CD4-positive, alpha-beta T cell treated with Interleukin-17A for 1 hour (primary cell): ENCODE measurements at places on chromosomes 5 and 9.

- DNase-seq: no peak
Observed at GRCh38 chr9:445033-445432, 230.4 kb downstream of the DOCK8 start.

DNA sequence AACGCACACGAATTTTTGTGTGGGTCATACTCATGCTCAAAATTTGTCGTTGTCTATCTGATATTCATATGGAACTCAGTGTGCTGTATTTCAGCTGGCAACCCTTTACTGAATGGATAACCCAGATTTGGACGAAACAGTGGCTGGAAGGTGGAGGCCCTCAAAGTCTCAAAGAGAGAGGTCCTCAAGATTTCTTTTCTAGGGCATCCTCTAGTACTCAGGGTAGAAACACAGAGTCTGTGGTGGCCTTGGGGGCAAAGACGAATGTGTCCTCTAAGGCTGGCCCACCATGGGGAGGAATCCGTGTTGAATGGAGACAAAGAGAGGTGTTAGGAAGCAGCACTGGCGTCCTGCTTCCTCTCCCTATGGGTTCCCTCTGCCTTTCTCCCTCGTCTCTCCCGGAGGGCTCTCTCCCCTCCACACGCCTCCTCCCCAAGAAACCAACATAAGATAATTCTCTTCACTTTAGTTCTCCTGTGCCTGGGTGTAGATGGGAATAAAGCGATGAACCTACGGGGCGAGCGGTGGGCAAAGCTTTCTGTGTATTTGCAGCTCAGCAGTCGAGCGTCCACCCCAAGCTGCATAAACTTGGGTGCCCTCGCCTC, 333.7 kb downstream of the CWC27 start:
- no peak for DNase-seq

DNA sequence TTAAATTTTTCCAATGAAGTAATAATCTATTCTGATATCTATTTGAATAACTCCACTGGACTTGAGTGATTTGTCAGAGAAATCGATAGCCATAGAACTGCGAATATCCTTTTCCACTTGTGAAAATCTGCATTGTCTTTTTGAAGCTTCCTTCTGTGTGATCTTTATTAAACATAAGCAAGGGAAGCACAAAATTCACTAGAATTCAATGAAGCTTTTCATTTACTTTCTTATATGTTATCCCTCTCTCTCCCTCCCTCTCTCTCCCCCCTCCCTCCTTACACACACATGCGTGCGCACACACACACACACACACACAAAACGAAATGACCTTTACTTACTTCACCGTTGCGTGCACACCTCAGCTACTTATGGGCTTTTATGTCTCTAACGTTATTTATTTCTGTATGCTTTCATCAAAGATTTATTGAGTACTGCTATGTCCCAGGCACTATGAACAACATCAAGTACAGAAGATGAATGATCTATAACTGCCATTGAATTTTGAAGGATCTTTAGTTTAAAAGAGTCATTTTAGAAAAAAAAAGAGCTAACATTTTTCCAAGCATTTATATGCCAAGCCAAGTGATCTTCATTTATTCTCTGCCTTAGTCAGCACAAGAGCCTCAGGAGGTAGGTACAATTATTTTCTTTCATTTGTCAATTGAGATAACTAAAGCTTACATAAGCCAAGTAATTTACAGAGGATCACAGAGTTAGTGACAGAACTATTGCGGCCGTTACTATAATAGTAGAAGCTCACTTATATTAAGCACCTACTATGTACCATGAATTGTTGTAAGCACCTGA, 32.8 kb upstream of the CCNG1 start:
- DNase-seq: no peak

GRCh38 chr9:98846879-98847278, 39.4 kb downstream of the GALNT12 start:
- no peak for DNase-seq

DNA sequence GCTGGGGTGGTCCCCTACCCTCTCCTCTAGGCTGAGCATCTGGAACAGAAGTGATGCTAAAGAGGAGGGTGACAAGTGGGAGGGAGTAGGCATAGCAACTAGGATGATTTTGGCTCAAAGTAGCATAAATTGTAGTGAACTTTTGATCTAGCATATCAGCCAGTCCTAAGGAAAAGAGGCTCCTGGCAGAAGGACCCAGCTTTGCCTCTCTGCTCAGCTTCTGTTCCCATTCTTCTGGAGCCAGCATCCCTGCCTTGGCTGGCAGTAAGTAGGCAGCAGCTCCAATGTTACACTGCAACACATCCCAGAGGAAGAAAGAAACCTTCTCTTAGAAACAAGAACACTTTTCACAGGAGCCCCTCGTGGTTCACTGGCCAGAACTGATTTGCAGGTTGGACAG, 487.0 kb downstream of the MTRR start:
- DNase-seq: no peak

GRCh38 chr9:113163001-113163400, 12.2 kb downstream of the SLC31A2 start:
- no peak for DNase-seq

DNA sequence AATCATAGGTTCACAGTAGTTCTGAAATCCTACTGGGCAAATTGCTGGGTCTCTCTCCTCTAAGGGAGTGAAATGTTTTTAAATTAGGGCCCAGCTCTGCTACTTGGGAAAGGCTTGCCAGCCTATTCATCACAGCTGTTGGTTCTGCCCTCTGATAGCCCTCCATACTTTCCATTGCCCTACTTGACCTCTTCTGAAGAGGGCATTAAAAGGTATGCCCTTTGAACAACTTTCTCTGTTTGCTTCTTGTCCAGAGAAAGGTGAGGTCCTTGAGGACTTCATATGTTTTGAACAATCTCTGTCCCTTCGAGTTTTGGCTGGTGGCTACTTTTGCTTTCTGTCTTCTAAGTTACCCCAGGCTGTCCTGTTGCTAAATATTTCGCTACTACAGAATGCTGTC, 62.3 kb upstream of the JAK2 start:
- no peak for DNase-seq

DNA sequence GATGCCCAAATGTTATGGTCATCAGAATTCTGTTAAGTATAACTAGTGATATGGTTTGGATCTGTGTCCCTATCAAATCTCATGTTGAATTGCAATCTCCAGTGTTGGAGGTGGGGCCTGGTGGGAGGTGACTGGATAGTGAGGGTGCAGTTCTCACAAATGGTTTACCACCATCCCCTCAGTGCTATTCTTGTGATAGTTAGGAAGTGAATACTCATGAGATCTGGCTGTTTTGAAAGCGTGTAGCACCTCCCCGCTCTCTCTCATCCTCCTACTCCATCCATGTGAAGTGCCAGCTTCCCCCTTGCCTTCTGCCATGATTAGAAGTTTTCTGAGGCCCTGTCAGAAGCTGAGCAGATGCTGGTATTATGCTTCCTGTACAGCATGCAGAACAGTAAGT, 359.5 kb downstream of the TMEM167A start:
- DNase-seq: no peak
